ENCODE measurements at places on chromosomes 11 and 22. TPM values are rescaled to one million over a fixed set of nuclear protein-coding genes. Genes with fewer than 3 reads are reported as not detected.

GRCh38 chr11:2012440-2012839 lies 14.8 kb upstream of the H19 start:
- no peaks in the 10 kb centered on the region for H3K27me3 ChIP-seq
- no peaks in the 10 kb centered on the region for H3K36me3 ChIP-seq
- no peak overlapping the region for H3K27ac ChIP-seq
- no peak overlapping the region for H3K4me3 ChIP-seq
- H3K4me1 ChIP-seq = no peaks in the 10 kb centered on the region
- no peak for DNase-seq

GRCh38 chr11:43989162-43989981 lies 46.9 kb downstream of the C11orf96 start:
- H3K27me3 ChIP-seq = peaks cover 26% of the 10 kb centered on the region
- no peaks in the 10 kb centered on the region for H3K36me3 ChIP-seq
- no peak overlapping the region for H3K27ac ChIP-seq
- H3K4me1 ChIP-seq = peaks cover 4% of the 10 kb centered on the region

HBD gene
- total RNA-seq = not detected

FAM227A gene
- 0.35 TPM for total RNA-seq

DNA sequence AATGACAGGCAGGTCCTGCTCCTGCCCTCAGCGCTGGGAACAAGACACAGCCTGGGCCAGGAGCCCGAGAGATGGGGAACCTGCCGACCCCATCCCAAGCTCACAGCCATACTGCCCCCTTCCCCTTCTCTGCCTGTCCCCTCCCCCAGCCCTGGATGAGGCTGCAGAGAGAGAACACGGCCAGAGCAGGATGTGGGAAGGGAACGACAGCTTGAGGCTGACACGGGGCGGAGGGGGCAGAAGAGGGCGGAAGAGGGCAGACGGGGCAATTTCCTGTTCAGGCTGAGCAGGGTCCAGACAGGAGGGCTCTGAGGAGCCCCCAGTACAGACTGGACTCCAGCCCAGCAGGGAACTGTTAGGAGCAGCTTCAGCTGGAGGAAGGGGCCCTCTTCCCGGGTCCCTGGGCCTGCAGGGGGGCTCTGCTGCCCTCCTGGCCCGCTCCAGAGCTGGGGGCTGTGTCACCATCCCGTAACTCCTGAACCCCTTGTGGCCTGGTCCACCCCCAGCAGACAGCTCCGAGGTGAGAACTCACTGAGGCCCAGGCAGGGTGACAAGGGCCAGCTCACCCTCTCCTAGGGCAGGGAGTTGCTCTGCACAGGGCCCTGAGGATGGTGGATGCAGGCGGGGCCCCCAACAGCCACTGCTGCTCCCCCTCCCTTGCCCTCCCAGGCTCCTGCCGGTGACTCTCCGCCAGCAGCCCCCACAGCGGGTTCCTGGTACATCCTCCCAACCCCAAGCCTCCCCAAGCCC lies 5.7 kb downstream of the CTSD start:
- peaks cover 53% of the 10 kb centered on the region for H3K4me1 ChIP-seq
- DNase-seq = peak; percentile 61
- H3K27me3 ChIP-seq = no peaks in the 10 kb centered on the region
- peaks cover 7% of the 10 kb centered on the region for H3K36me3 ChIP-seq

TMPRSS4 gene
- total RNA-seq = not detected

PACSIN2 gene
- total RNA-seq = 30.2 TPM

KCNQ1OT1 gene
- 0.14 TPM for total RNA-seq

MS4A3 gene
- not detected for total RNA-seq

OR5L2 gene
- total RNA-seq = not detected

DNA sequence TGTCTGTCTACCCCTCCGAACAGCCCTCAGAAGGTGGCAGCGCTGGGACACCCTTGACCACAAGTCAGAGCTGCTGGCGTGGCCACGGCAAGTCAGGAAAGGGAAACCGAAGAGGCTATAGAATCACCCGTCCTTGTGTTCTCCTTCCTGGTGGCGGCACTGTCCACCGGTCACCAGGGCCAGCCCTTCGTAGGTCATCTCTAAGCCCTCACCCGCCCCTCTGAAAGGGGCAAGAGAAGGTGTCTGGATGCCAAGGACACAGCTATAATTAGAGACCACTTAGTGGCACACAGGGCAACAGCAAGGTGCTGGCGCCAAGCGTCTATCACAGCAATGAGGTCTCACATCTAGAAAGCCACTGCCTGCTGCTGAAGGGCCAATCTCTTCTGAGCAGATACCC lies 320.9 kb downstream of the SHANK2 start:
- no peaks in the 10 kb centered on the region for H3K4me1 ChIP-seq
- H3K36me3 ChIP-seq = no peaks in the 10 kb centered on the region
- no peak for DNase-seq

ENDOD1 gene
- total RNA-seq = 21.5 TPM

DNA sequence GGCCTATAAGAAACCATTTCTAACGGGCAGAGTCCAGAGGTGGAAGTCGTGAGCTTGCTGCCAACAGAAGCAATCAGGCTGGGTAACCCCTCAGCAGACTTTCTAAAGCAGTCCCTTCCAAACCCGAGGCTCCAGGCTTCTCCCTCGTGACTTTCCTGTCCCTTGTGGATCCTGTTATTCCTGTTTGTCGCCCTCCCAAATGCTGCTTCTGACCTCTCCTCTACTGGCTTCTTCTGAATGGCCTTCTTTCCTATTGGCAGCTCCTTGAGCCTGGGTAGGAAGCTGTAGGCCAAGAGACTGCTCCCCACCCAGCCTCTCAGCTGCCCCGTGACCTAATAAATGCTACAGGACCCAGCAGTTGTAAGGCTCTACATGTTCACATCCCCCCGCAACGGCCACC lies 35.0 kb downstream of the MAFF start:
- peaks cover 3% of the 10 kb centered on the region for H3K4me1 ChIP-seq
- H3K4me3 ChIP-seq = no peak overlapping the region
- peaks cover 3% of the 10 kb centered on the region for H3K36me3 ChIP-seq

GRCh38 chr22:22167791-22168189 lies 76.8 kb upstream of the VPREB1 start:
- no peaks in the 10 kb centered on the region for H3K36me3 ChIP-seq
- H3K4me3 ChIP-seq = no peak overlapping the region
- H3K4me1 ChIP-seq = peaks cover 15% of the 10 kb centered on the region
- peaks cover 4% of the 10 kb centered on the region for H3K27me3 ChIP-seq
- no peak overlapping the region for H3K27ac ChIP-seq

- peaks cover 11% of the 10 kb centered on the region for H3K27me3 ChIP-seq
- no peaks in the 10 kb centered on the region for H3K4me1 ChIP-seq
- H3K27ac ChIP-seq = no peak overlapping the region
- H3K36me3 ChIP-seq = no peaks in the 10 kb centered on the region
- no peak overlapping the region for H3K4me3 ChIP-seq
- DNase-seq = no peak
Measured at GRCh38 chr11:126139111-126140091, 72.0 kb downstream of the RPUSD4 start.

DNA sequence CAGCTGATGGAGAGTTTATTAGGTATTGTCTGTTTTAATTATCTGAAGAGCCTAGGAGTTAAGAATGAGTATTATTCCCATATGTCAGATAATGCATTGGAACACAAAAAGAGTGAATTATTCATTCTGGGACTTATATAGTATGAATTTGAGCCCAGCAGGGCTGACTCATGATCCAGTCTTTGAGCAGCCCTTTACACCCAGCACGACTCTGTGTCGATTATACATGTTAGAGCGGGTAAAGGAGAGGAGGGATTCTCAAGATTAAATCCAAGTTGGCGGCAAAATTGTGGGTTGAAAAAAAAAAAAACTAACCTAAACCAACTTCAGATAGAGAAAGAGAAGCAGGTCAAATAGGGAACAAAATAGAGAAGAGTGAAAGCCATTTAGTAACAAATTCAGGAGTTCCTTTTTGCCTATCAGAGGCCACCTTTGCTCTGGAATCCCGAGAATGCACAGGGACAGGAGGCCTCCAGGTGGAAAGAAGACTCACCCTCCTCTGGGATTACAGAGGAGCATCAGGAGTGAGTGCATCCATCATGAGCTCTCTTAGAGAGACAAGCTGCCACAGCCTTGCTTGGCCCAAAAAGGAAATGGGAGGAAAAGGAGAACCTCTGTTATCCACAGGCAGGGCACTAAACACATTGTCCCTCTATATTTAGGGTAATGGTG lies 3.1 kb downstream of the MRGPRX1 start:
- no peak overlapping the region for H3K4me3 ChIP-seq
- H3K4me1 ChIP-seq = no peaks in the 10 kb centered on the region
- DNase-seq = no peak
- peaks cover 12% of the 10 kb centered on the region for H3K27me3 ChIP-seq
- H3K27ac ChIP-seq = no peak overlapping the region

DBX1 gene
- not detected for total RNA-seq

- H3K27ac ChIP-seq = no peak overlapping the region
- H3K36me3 ChIP-seq = no peaks in the 10 kb centered on the region
- no peak overlapping the region for H3K4me3 ChIP-seq
- peaks cover 15% of the 10 kb centered on the region for H3K27me3 ChIP-seq
- no peak for DNase-seq
Measured at GRCh38 chr11:1573903-1574237, 1.8 kb upstream of the DUSP8 start.

GAL gene
- total RNA-seq = 8.4 TPM

DNA sequence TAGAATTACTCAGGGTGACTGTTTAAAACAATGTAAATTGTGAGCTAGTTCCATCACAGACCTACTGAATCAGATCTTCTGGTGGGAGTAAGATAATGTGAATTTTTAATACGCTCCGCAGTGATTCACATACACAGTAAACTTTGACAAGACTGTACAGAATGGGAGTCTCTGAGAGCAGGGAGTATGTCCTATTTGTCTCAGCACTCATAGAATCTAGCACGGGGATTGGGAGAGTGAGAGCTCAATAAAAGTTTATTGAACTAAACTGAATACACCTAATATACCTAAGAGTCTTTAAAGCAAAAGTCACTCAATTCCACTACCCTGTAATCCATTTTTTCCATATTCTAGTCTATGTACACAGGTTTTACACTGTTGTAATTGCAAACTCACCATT lies 11.2 kb upstream of the GAB2 start:
- H3K4me1 ChIP-seq = peaks cover 13% of the 10 kb centered on the region
- no peaks in the 10 kb centered on the region for H3K27me3 ChIP-seq
- no peak overlapping the region for H3K27ac ChIP-seq
- peaks cover 9% of the 10 kb centered on the region for H3K36me3 ChIP-seq
- no peak overlapping the region for H3K4me3 ChIP-seq

SUSD2 gene
- 0.56 TPM for total RNA-seq

PARVG gene
- 68.7 TPM for total RNA-seq

DNA sequence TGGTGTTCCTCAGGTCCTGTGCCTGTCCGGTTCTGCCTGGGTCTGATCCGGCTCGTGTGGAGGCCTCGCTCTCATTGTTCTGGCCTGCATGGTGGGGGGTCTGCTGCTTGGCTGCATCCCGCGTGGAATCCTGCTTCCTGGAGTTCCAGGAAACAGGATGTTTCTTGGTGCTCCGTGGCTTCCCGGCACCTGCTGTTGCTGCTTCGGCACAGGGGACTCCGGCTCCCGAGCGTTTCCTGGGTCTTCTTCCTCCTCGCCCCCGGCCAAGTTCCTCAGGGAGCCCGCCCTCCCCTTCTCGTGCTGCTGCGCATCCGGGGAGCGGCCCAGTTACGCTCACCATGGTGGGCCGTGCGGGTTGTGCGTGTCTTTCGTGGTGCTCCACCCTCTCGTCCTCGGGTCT lies 29.9 kb downstream of the GLB1L2 start:
- H3K4me3 ChIP-seq = no peak overlapping the region
- H3K36me3 ChIP-seq = peaks cover 8% of the 10 kb centered on the region
- no peak for DNase-seq
- peaks cover 11% of the 10 kb centered on the region for H3K27me3 ChIP-seq

DNA sequence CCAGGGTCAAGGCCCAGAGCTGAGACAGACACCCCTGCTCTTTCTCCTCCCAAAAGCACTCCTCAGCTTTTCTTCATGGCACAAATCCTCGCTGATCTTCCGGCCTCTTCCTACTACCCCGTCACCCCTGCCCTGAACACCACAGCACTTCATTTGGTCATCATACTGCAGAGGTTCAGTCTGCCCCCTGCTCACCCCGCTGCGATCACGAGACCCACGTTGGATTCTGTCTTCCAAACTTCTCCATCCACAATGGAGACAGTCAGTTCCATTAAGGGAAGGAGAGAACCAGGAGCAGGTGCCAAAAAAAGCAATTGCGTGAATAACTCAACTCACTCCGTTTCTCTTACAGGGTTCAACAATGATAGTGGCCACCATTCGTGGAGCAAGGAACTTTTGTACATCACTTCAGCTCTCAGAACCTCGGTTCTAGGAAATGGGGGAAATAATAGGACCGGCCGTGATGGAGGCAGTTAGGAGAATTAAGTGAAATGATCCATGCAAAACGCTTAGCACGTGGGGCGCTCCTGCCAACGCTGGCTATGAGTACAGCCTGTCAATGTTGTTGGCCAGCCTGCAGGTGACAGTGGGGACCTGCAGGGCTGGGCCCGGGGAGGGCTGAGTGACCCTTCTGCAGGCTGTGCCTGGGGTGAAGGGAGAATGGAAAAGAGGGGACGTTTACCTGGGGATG lies 45.9 kb downstream of the MN1 start:
- peaks cover 5% of the 10 kb centered on the region for H3K27me3 ChIP-seq
- no peak overlapping the region for H3K4me3 ChIP-seq
- H3K4me1 ChIP-seq = no peaks in the 10 kb centered on the region
- DNase-seq = no peak
- no peaks in the 10 kb centered on the region for H3K36me3 ChIP-seq

- no peak for DNase-seq
- H3K36me3 ChIP-seq = peaks cover 7% of the 10 kb centered on the region
- no peak overlapping the region for H3K27ac ChIP-seq
- H3K4me3 ChIP-seq = no peak overlapping the region
Measured at GRCh38 chr22:29578462-29579200, 2.3 kb downstream of the NIPSNAP1 start.

SLC22A25 gene
- total RNA-seq = not detected

TMEM86A gene
- total RNA-seq = 0.52 TPM

- peaks cover 9% of the 10 kb centered on the region for H3K4me1 ChIP-seq
- H3K27ac ChIP-seq = no peak overlapping the region
- no peak for DNase-seq
- H3K4me3 ChIP-seq = no peak overlapping the region
- no peaks in the 10 kb centered on the region for H3K36me3 ChIP-seq
- no peaks in the 10 kb centered on the region for H3K27me3 ChIP-seq
Measured at GRCh38 chr11:22778642-22779041, 51.0 kb downstream of the SVIP start.

- no peaks in the 10 kb centered on the region for H3K36me3 ChIP-seq
- H3K4me1 ChIP-seq = peaks cover 6% of the 10 kb centered on the region
- H3K4me3 ChIP-seq = no peak overlapping the region
- no peak for DNase-seq
Measured at GRCh38 chr11:45766469-45766868, 38.5 kb upstream of the SLC35C1 start.

- no peak overlapping the region for H3K4me3 ChIP-seq
- H3K36me3 ChIP-seq = peaks cover 13% of the 10 kb centered on the region
- DNase-seq = no peak
- no peaks in the 10 kb centered on the region for H3K4me1 ChIP-seq
- no peak overlapping the region for H3K27ac ChIP-seq
- no peaks in the 10 kb centered on the region for H3K27me3 ChIP-seq
Measured at GRCh38 chr22:47166033-47166404, 403.6 kb downstream of the TBC1D22A start.

SPINDOC gene
- total RNA-seq = 29.5 TPM
